Left renal pelvis (tissue), 4 donors: ENCODE measurements at places on chromosomes 11 and 22.

- DNase-seq, result no peak
These were observed 12.7 kb upstream of the MSANTD2 start for GRCh38 chr11:124812876-124813275.

GRCh38 chr11:132669949-132670348, 862.4 kb downstream of the OPCML start:
- no peak for DNase-seq

GRCh38 chr11:124612045-124612444, 817 bp downstream of the PANX3 start:
- no peak for DNase-seq

- DNase-seq, result no peak
These were observed 65.9 kb upstream of the BLID start for GRCh38 chr11:122181893-122182292.

DNA sequence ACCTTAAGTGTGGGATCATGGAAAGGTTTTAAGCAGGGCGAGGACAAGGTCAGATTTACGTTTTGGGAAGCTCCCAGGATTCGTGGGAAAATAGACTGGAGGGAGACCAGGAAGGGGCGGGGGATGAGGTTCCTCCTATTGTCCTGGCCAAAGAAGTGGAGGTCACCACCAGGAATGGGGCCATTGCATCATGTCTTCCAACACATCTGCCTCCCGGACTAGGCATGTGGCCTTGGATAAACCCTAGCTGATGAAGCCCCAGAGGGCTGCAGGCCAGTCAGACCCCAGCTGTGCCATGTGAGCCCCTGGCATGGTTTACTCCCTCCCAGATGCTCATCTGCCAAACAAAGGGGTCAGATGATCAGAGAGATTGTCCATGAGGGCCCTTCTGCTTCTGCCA, 11.5 kb upstream of the YWHAH start:
- DNase-seq, result no peak

GRCh38 chr22:25051983-25052710, 99.6 kb downstream of the KIAA1671 start:
- no peak for DNase-seq

DNA sequence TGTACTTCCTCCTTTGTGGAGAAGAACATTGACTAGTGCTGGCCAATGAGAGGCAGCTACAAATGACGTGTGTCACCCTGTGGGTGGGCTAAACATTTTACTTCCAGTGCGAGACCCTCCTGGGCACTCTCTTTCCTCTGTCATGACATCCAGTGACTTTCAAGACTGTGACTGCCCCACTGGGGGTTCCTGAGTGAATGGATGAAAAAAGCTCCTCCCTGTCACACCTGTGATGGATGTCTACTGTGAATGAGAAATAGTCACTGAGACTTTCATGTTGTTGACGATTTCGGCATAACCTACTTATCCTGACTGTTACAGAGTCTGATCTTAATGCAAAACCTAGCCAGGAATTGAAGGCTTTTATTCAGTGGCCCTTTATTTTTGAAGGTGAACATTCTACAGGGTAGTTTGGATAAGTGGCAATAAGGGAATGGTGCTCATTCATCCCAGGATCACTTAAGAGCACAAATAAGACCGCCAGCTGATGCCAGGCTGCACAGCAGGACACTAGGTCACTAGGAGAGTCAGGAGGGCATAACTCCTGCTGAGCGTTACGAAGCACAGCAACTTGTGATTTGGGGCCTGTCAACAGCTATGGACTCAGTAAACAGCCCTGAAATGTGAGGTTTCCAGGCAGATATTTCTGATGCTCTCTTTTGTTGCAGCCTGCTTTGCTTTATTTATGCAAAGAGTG, 636.6 kb downstream of the NTM start:
- no peak for DNase-seq

- no peak for DNase-seq
These were observed 1292.5 kb upstream of the TENM4 start for GRCh38 chr11:80733361-80733760.

- no peak for DNase-seq
These were observed 254.5 kb upstream of the NARS2 start for GRCh38 chr11:78829146-78829545.

DNA sequence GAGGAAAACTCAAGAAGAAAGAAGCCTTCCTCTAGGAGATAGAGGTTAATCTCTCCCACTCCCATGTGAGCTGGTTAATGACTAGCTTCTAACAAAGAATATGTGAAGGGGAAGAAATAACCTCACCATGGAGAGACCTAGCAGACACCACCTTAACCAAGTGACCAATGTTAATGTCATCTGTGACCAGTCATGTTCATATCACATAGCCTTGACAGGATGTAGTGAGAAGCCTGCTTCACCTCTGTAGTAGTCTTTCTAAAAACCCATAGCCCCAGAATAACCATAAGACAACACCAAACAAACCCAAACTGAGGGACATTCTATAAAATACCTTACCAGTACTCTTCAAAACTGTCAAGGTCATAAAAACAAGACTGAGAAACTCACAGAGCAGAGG, 21.5 kb upstream of the POU2AF1 start:
- no peak for DNase-seq

DNA sequence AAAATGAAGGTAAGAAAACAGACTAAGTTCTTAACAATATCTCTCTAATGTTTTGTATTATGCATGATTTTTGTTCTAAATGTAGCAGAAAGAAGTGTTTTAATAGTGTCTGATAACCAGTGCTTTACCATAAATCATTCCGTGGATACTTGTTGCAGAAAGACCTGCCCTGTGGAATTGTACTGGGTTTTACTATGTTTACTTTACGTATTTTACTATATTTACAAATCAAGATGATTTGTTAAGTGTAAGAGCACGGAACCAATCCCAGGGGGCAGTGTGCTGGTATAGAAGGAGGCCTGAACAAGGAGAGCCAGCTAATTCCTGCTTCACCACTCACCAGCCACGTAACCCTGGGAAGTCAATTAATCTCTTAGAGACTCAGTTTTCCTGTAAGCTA, 1.4 kb downstream of the HTR3B start:
- DNase-seq, result no peak

DNA sequence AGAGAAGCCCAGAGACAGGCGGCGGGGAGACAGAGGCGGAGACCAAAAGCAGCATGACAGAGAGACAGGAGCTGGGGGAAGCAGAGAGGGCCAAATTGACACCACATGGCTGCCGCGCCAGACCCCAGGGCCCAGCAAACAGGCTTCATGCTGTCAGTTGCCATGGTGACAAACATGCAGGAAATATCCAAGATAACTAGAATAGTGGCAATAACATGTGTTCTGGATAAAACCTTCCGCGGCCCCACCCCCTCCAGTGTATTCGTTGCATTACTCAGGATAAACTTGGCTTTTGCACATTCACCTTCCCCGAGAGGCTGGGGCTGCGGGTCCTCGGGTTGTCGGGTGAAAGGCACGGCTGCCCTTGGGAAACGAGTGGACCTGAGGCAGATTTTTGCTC, 49.9 kb upstream of the CDON start:
- DNase-seq, result no peak

GRCh38 chr22:28582806-28583205, 96.8 kb downstream of the TTC28 start:
- no peak for DNase-seq

GRCh38 chr11:16777613-16777975, 39.1 kb downstream of the C11orf58 start:
- DNase-seq, result no peak

GRCh38 chr22:45537734-45538181, 35.1 kb downstream of the FBLN1 start:
- no peak for DNase-seq

- DNase-seq, result no peak
These were observed 113.5 kb downstream of the NTM start for GRCh38 chr11:131483877-131484276.

DNA sequence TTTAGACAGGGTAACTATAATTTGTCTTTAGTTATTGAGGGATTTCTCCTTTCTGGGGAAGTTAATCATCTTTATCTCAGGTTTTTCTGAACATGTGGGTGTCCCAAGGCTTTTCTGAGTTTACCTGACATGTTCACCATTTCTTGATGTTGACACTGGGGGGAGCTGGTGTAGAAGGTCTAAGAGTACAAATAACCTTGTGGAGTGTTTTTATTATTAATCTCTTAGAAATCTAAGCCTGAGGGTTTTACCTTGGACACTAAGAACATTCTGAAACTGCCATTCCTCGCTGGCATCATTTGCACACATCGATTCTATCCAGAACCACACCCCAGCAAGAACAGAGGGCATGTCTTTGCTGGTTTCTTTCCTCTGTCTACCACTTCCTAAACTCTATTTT, 15.6 kb upstream of the C11orf91 start:
- no peak for DNase-seq
